DMS79 treated with DMSO at 0.1 percent for 48 hours (cell line): ENCODE measurements at places on chromosomes 11 and 22.
A peak's percentile ranks its signal among the peaks of the same experiment; 100 is the strongest.

DNA sequence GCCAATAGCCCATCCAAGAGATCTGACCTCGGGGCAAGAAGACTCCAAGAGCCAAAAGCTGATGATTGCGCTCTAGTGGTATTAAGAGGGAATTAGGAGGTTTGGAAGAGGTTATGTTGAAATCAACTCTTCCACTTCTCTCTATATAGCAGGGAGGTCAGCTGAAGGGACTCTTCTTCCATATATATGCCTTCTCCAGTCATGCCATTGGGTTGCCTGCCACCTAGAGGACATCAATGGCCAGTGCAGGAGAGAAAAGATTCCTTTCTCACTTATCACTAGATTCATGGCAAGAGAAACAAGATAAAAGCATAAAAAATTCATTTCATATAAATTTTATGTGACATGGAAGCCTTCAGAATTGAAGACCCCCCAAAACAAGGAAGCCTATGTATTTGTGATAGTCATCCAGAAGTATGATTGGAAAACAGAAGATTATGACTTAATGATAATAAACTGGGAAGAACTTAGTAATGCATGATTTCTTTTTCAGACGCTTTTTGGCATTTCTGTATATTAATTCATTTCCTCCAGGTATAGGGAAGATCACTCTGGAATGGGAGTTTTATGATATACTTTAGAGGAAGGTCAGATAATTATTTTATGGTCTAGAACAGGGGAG, 435.1 kb upstream of the DDI1 start:
- DNase-seq, result no peak

- DNase-seq, result no peak
These were observed 43.7 kb downstream of the KREMEN1 start for GRCh38 chr22:29116397-29117123.

DNA sequence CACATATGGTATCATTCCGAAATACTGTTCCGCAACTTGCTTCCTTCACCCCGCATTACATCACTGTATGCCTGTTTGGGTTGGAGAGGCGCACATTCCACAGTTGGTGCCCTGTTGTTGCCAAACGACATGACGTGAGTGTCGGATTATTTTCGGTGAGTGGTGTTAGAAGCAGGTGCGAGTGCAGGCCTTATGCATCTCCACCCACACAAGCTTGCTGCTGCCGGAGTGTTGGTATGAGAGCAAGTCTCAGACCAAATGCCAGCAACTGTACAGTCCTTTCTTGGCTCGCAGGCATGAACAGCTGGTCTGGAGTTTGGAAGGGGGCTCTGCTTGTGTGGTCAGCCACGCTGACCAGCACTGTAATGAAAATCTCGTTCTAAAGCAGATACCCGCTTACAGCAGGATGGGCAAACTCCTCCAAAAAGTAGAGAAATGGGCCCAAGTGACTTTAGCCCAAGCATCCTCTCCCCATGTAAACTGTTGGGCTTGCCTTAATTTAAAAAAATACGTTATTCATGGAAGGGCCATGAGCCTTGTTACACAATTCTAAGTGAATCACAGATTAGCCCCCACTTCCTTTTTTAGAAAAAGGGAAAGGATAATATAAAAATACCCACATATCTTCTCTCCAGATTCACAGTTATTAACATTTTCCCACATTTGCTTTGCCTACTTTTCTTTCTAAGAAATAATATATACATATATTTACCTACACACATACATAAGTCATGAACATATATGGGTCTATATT, 48.7 kb upstream of the OR9Q1 start:
- no peak for DNase-seq

DNA sequence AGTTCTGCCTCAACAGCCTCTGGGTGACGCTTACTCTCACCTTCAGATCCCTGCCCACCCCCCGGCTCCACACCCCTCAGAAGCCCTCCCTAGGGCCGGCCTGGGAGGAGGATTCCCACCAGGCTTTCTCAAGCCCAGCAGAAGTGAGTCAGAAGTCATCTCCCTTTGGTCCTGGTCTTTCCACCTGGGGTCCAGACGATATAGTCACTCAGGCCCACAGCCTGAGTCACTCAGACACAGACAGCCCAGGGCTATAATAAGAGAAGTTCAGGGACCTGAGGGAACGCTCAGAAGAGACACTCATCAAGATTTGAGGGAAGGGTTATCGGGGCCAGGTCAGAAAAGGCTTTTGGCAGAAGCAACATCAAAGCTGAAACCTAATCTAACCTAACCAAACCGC, 127.1 kb downstream of the SPATA19 start:
- no peak for DNase-seq

DNA sequence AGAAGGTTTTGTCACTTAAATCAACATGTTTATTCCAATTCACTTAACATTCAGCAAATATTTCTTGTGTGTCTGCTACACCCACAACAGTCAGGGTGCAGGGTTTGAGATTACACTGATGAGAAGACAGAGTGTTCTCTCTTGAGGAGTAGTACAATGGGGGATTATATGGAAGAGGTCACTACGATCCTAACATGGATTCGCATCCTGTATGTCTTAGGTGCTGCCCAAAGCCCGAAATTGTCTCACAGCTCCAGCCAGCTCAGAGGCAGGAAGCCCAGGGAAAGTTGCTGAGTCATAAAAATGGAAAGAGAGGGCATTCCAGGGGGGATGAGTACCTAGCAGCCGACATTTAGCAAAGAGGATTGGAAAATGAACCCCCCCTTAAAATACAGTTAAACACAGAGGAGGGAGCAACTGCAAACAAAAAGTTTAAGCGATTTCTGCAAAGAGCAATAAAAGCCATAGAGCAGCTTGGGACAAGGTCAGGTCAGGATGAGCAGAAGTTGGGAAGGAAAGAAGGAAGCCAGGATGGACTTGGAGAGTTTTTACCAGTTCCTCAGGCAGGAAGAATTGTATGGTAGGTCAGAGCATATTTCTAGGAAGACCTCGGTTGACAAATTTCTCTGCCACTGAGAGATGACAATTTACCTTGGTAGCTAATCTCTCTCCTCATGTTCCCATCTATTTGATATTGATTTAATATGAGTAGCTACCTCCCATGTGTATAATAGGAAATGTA, 49.5 kb downstream of the IGLL5 start:
- DNase-seq, result no peak

DNA sequence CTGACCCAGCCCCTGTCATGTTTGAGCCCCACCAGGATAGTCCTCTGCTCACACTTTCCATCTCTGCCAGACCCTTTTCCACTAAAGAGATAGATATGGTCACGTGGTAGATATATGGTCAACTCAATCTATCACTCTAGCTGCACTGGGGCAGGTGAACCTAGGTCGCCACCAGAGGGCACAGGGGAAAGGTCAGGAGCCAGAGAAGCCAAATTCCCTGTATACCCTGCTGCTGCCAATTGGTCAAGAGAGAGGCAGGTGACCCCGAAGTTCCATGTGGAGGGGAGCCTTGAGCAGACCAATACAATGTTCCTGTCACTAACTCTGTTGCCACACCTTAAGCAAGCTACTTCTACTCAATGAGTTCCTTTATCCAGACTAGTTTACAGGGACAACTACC, 101.1 kb upstream of the GALNT18 start:
- no peak for DNase-seq

GRCh38 chr11:21820176-21820575, 372.7 kb upstream of the ANO5 start:
- no peak for DNase-seq

DNA sequence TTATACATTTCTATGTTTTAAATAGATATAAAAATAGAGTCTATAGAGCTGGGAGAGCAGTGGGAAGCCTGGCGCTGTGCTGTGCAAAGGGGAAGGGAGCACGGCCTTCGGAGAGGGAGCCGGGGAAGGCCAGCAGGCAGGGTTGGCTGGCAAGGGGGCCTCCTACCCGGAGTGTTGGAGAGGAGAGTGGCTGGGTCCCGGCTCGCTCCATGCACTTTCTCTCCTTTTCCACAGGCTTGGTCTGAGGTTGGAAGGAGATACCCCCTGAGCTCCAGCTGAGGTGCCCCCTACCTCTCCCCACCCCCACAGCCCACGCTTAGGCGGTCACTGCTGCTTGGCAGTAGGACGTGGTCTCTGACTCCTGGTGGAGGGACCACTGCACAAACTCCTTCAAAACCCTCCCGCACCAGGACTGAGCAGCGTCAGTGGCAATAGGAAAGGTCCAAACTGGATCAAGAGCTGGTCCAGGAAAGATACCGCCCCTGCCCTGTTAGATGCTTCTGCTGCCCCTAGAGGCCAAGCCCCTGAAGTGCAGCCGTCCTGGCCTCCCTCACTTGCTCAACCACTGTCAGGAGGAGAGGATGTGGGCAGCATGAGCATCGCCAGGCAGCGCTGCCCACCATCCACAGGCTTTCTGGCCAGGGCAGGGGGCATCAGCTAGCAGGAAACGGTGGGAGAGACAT, 52.9 kb downstream of the SYT13 start:
- no peak for DNase-seq

DNA sequence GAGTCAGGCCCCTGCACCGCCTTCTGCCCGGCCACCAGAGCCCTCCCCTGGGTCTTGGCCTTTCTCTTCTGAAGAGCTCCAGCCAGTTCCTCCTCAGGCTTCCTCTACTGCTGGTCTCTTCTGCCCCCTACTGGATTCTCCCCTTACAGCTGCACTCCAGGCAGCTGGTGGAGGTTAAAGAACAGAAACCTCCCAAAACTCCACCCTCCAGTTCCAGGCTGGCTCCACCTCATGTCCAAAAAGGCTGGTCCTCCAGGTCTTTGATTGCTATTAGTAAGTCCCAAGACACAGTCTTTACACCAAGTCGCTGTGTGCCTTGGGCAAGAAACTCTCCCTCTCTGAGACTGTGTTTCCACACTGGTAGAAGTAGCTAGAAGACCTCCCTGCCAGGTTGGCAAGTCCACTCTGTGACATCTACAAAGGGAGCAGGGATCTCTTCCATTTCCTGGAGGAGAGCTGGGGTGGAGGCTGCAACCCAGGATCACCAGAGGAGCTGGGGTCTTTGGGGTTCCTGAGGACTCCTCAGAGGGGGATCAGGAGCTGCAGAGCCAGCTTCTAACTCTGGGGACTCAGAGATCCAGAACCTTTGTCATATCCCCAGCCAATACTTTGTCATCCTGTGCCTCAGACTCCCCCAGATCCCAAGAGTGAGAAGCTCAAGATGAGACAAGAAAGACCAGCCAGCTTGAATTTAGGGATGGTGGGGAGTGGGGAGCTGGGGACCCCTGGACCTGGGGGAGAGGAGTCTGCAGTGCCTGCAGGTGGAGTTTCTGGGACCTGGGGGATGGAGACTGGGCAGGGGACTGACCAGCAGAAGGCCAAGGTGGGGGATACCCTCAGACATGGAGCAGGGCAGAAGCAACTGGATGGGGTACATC, 3.4 kb upstream of the IGLL5 start:
- peak; percentile 3 for DNase-seq

DNA sequence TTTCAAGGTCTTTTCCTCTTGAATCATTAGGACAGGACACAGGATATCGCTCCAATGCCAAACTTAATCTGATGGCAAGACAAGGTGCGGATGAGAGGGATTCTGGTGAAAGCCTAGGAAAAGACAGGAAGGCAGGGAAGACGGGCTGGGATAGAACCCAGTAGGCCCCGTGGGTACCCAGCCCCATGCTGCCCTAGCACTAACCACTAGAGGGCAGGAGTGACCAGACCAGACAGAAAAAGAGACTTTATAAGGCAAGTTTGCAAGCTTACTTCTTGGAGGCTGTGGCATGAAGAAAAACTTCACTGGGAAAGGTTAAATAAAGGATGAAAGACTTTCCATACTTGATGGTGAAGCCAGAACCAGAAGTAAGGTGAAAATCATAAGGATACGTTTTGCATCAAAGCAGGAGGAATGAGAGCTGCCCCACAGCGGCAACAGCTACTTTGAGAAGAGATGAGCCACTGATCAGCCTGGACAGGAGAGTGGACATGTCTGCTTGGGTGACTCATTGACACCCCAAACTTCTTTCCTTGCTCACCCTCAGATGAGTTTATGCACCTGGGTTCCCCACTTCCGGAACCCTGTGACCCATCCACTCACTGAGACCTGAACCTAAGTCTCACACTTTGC, 39.8 kb downstream of the SYN3 start:
- DNase-seq, result no peak

DNA sequence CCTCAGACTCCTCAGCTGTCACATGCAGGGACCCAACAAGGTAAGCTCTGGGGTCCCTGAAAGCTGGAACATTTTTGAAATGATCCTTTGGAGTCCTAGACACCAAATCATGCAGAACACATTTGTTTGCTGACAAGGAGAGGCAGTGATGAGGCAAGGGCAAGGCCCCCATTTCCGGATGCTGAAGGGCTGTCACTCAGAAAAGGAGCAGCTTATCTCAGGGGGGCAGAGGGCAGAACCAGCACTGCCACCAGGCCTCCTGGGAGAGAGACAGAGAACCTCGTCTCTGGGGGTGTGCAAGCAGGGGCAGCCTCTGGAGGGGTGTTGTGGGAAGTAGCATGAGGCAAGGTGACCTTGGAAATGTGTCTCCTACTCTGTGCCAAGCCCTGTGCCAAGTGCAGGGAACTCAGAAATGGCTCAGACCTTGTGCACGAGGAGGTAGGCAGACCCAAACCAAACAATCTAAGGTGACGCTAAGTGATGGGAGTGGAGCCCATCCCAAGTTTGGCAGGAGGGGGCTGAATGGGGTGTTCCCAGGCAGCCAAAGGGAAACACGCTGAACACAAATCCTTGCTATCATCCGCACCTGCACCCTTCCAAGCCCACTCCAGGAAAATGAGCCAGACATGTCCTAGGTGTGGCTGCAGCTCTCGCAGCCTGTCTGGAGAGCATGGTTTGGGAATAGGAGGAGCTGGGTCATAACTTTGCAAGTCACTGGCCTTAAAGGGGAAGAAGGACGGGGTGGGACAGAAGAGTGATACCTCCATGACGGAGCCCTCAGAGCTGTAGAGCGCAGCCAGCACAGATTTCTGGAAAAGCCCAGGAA, 94.2 kb downstream of the PDE2A start:
- no peak for DNase-seq

- DNase-seq, result no peak
These were observed 11.2 kb upstream of the P4HA3 start for GRCh38 chr11:74322667-74323066.
